ENCODE measurements at places on chromosomes 2 and 18.

- H3K4me1 ChIP-seq, result no peaks in the 10 kb centered on the region
- H3K27me3 ChIP-seq, result no peaks in the 10 kb centered on the region
- no peak overlapping the region for H3K27ac ChIP-seq
- no peak for DNase-seq
- no peaks in the 10 kb centered on the region for H3K36me3 ChIP-seq
Measured at GRCh38 chr2:100451734-100452133, 18.5 kb upstream of the NMS start.

GRCh38 chr2:190537765-190538164, 3.2 kb upstream of the NEMP2 start:
- H3K27ac ChIP-seq, result no peak overlapping the region
- no peak for DNase-seq
- no peaks in the 10 kb centered on the region for H3K36me3 ChIP-seq
- peaks cover 13% of the 10 kb centered on the region for H3K4me1 ChIP-seq
- no peaks in the 10 kb centered on the region for H3K27me3 ChIP-seq
- H3K4me3 ChIP-seq, result no peak overlapping the region

DNA sequence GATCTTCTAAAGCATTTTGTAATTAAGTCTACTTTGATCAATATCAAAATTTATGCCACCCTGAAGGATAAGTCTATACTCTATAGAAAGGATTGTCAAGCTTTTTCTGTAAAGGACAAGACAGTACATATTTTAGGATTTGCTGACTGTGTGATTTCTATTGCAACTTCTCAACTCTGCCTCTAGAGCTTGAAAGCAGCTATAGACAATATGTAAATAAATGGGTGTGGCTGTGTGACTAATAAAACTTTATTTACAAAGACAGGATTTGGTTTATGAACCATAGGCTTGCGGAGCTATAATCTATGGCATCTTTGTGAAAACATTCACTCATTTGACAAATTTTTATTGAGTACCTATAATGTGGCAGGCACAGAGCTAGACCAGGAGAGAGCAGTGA, 18.4 kb downstream of the UPP2 start:
- no peaks in the 10 kb centered on the region for H3K36me3 ChIP-seq
- H3K4me3 ChIP-seq, result no peak overlapping the region
- no peaks in the 10 kb centered on the region for H3K27me3 ChIP-seq
- peak; percentile 23 for DNase-seq
- no peak overlapping the region for H3K27ac ChIP-seq
- H3K4me1 ChIP-seq, result no peaks in the 10 kb centered on the region

DNA sequence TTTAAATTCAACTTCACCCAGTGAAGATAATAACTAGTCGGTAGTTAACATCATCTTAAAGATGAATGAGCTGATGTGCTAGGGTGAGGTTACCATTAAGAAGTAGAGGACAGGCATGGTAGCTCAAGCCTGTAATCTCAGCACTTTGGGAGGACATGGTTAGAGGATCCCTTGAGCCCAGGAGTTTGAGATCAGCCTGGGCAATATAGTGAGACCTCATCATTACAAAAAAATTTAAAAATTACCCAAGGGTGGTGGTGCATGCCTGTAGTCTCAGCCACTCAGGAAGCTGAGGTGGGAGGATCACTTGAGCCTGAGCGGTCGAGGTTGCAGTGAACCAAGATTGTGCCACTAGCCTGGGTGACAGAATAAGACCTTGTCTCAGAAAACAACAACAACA, 4.7 kb downstream of the GALNT5 start:
- no peak overlapping the region for H3K27ac ChIP-seq
- H3K4me3 ChIP-seq, result no peak overlapping the region
- no peaks in the 10 kb centered on the region for H3K36me3 ChIP-seq
- no peaks in the 10 kb centered on the region for H3K27me3 ChIP-seq
- peaks cover 20% of the 10 kb centered on the region for H3K4me1 ChIP-seq
- no peak for DNase-seq

DNA sequence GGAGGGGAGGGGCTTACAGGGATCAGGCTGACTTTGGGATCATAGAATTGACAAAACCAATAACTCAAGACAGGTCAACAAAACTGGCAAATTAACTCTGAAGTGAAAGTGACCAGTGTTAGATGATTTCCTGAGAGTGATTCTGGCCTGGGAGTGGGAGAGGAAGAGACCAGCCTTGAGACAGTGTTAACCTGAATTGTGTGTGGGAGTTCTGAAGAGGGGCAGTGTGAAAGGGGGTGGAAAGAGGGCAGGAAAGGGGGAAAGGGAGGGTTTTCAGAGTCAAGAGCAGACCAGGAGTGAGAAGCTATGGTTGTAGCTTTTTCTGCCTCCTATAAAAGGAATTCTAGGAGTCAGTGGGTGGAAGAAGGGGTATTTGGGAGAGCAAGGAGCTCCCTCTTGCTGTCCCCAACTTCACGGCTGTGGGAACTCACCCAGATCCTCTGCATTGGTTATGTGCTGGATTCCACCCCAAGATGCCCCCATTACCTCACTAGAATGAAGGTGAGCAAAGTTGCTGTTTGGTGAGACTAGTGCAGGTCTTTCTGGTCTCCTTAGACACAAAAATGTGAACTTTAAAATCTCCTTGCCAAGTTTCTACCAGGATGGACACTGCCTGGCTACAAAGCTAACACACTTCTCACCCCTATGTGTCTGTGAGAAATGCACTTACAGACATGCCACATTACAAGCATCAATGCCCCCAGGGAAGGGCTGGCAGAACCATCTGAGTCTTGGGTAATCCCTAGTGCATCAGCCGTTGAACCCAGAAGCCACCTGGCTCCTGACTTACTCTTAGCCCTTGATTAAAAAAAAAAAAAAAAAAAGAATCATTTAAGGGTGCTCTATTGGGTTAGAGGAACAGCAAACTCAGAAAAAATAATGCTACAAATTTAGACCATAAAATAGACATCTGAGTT, 61.6 kb downstream of the BMP10 start:
- H3K27me3 ChIP-seq, result no peaks in the 10 kb centered on the region
- no peak overlapping the region for H3K4me3 ChIP-seq
- no peaks in the 10 kb centered on the region for H3K4me1 ChIP-seq

GRCh38 chr18:58894930-58895329, 30.3 kb downstream of the ZNF532 start:
- no peak overlapping the region for H3K4me3 ChIP-seq
- no peak for DNase-seq
- no peak overlapping the region for H3K27ac ChIP-seq
- H3K4me1 ChIP-seq, result peaks cover 7% of the 10 kb centered on the region

GRCh38 chr2:208620487-208620978, 213.9 kb downstream of the PTH2R start:
- no peaks in the 10 kb centered on the region for H3K27me3 ChIP-seq
- H3K4me1 ChIP-seq, result no peaks in the 10 kb centered on the region
- no peak overlapping the region for H3K4me3 ChIP-seq
- no peak overlapping the region for H3K27ac ChIP-seq
- no peaks in the 10 kb centered on the region for H3K36me3 ChIP-seq
- DNase-seq, result no peak

- no peaks in the 10 kb centered on the region for H3K36me3 ChIP-seq
- no peaks in the 10 kb centered on the region for H3K4me1 ChIP-seq
- no peak overlapping the region for H3K27ac ChIP-seq
- peak; percentile 63 for DNase-seq
- H3K4me3 ChIP-seq, result no peak overlapping the region
Measured at GRCh38 chr2:68925295-68925896, 27.3 kb downstream of the GKN2 start.

DNA sequence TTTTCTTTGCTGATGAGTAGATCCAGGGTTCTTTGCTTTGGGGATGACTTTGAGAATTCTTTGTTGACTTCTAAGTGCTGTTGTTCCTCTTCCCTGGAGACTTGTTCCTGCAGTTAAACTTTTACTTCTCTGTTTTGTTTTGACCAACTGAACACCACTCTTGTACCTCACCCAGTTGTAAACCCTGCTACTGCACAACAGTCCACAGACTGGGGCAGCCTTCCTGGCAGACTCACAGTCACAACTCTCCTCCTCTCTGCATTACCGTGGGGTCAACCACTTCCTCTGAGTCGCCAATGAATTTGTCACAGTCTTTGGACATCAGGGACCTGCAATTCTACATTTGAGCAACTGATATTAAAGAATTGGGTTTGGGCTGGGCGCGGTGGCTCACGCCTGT, 3.8 kb upstream of the SLC8A1 start:
- H3K27ac ChIP-seq, result no peak overlapping the region
- no peaks in the 10 kb centered on the region for H3K4me1 ChIP-seq
- no peaks in the 10 kb centered on the region for H3K36me3 ChIP-seq

GRCh38 chr2:107174171-107174570, 288.2 kb upstream of the ST6GAL2 start:
- no peak overlapping the region for H3K4me3 ChIP-seq
- DNase-seq, result no peak
- H3K27ac ChIP-seq, result no peak overlapping the region

DNA sequence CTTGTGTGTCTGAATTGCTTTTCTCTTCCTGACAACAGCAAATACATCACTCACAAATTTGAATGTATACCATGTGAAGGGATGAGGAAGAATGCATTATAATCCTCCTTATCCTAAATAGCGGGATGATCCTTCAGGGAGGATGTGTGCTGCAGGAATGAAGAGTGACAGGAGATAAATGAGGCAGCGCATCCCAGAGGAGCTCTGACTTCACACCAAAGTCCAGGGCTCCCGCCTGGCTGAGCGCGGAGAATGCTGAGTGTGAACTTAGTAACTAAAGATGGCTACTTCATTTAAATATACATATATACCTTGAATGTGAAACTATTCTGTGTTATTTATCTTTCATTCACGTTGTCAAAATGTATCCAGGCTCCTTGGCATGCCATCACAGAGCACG, 145.2 kb upstream of the TPO start:
- no peaks in the 10 kb centered on the region for H3K27me3 ChIP-seq
- no peak overlapping the region for H3K4me3 ChIP-seq
- DNase-seq, result no peak
- no peaks in the 10 kb centered on the region for H3K4me1 ChIP-seq
- no peaks in the 10 kb centered on the region for H3K36me3 ChIP-seq

GRCh38 chr18:33839452-33840211, 261.6 kb downstream of the ASXL3 start:
- H3K27ac ChIP-seq, result no peak overlapping the region
- H3K27me3 ChIP-seq, result no peaks in the 10 kb centered on the region
- no peaks in the 10 kb centered on the region for H3K4me1 ChIP-seq
- no peaks in the 10 kb centered on the region for H3K36me3 ChIP-seq
- peak; percentile 64 for DNase-seq

DNA sequence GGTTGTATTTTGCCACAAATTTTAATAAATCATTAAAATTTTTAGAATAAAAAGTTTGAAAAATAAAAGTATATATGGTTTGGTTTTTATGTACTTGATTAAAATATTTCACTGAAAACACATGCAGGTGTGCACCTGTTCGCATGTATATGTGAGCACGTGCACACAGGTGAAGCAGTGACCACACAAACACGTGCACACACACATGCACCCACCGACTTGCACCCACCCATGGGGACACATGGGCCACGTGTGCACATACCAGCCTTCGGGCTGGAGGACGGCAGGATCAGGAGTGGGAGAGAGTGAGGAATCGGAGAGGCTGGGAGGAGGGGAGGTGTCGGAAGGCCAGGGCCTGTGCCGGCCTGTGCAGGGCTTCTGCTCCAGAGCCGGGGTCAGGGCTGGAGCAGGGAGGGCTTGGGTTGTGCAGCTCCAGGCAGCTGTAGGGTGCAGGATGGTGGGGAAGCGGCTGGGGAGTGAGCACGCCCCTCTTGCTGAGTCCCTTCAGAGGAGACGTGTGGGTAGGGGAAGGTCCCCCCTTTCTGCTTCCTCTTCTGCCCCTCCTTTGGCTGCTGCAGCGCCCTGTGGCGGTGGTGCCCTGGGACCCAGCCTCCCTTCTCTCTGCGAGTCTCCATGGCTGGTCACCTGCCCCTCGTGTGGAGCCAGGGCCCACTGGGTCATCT, 106.9 kb upstream of the HDAC4 start:
- no peaks in the 10 kb centered on the region for H3K4me1 ChIP-seq
- H3K27me3 ChIP-seq, result no peaks in the 10 kb centered on the region
- no peaks in the 10 kb centered on the region for H3K36me3 ChIP-seq
- H3K27ac ChIP-seq, result no peak overlapping the region
- DNase-seq, result no peak

DNA sequence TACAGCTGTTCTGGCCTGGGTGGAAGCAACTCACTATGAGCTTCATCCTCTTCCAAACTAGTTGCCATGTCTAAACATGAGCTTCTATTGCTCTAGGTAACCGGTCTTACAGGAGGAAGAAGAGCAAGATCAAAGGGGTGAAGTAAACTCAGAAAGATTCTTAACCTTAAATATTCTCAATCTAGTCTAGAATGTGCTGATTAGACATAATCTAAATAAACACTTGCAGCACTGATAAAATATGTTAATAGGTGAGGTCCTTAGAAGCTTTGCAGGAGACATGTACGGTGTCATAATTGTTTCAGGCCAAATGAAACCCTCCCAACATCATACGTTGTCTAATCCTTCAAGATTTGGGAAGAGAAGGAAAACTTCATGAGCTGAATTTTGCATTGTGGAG, 431.6 kb upstream of the FSHR start:
- no peak overlapping the region for H3K27ac ChIP-seq
- DNase-seq, result no peak
- H3K27me3 ChIP-seq, result no peaks in the 10 kb centered on the region
- H3K4me3 ChIP-seq, result no peak overlapping the region

GRCh38 chr2:240322991-240323390, 112.5 kb upstream of the GPC1 start:
- no peak overlapping the region for H3K4me3 ChIP-seq
- no peaks in the 10 kb centered on the region for H3K36me3 ChIP-seq
- H3K4me1 ChIP-seq, result no peaks in the 10 kb centered on the region
- no peak for DNase-seq
- H3K27ac ChIP-seq, result no peak overlapping the region
- peaks cover 80% of the 10 kb centered on the region for H3K27me3 ChIP-seq

- H3K4me3 ChIP-seq, result no peak overlapping the region
- DNase-seq, result no peak
- H3K36me3 ChIP-seq, result no peaks in the 10 kb centered on the region
- no peaks in the 10 kb centered on the region for H3K4me1 ChIP-seq
- H3K27ac ChIP-seq, result no peak overlapping the region
Measured at GRCh38 chr2:225894236-225894980, 494.9 kb downstream of the NYAP2 start.

DNA sequence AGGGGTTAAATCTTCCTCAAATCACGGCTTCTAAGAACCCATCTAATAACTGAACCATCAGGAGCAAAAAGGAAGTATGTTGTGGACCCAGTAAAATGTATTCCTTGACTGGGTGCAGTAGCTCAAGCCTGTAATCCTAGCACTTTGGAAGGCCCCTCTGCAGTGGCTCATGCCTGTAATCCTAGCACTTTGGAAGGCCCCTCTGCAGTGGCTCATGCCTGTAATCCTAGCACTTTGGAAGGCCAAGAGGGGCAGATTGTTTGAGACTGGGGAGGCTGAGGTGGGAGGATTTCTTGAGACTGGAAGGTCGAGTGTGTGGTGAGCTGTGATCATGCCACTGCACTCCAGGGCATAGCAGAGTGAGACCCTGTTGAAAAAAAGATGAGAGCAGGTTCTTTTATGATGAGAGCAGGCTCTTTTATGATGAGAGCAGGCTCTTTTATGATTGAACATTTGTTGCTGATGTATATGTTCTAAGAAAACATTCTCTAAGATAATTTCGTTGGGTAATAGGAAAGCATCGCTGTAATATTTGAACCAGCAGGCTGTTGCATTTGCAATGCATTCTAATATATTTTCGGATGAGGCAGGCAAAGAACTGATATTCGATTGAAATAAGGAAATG, 3.5 kb upstream of the PARD6G start:
- no peak for DNase-seq
- no peak overlapping the region for H3K27ac ChIP-seq
- H3K4me3 ChIP-seq, result no peak overlapping the region
- no peaks in the 10 kb centered on the region for H3K36me3 ChIP-seq
- no peaks in the 10 kb centered on the region for H3K27me3 ChIP-seq

- H3K27ac ChIP-seq, result no peak overlapping the region
- H3K27me3 ChIP-seq, result no peaks in the 10 kb centered on the region
- no peak overlapping the region for H3K4me3 ChIP-seq
- H3K36me3 ChIP-seq, result no peaks in the 10 kb centered on the region
- no peak for DNase-seq
Measured at GRCh38 chr2:122883849-122884248, 1128.4 kb downstream of the TSN start.

All from MM.1S (cell line).